Activated CD4-positive, CD25-positive, alpha-beta regulatory T cell treated with anti-CD3 and anti-CD28 coated beads, Interleukin-2, amount 50 U/mL, for 16 hours (primary cell): ENCODE measurements at places on chromosomes 11 and 22.

DNA sequence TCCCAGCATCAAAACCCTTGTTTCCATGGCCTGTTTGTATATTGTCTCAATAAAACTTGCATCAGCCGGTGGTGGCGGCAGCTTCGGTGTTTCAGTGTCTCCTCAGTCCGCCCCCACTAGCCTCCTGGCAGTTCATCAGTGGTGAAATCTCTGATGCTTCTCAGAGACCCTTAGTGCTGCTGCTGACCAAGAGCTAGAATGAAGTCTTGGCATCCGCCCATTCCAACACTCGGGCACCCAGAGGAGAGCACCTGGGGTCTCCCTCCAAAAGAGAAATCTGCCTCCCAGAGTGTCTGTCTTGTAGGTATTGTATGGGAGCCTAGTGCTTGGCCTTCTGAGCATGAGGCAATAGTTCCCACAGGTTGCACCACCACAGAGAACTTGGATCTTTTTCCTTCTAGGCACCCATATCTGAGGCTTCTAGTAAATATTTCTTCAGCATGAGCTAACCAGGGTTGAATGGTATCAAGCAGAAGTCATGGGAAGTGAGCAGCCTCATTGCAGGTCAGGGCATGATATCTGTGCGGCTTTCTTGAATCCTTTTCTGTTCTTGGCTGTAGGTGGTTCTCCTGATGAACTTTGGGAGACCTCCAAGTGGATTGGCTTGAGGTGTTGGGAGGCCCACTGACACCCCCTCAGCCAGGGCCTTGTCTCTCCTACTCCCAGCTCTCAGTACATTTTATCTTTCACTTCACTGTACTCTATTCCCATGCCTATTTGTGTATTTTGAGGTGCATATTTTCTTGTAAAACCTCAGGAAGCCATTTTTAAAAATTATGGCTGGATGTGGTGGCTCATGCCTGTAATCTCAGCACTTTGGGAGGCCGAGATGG is 13.2 kb upstream of the AIFM3 start:
- DNase-seq, result no peak

- no peak for DNase-seq
These were observed 35.4 kb downstream of the C22orf42 start for GRCh38 chr22:32123657-32124056.

DNA sequence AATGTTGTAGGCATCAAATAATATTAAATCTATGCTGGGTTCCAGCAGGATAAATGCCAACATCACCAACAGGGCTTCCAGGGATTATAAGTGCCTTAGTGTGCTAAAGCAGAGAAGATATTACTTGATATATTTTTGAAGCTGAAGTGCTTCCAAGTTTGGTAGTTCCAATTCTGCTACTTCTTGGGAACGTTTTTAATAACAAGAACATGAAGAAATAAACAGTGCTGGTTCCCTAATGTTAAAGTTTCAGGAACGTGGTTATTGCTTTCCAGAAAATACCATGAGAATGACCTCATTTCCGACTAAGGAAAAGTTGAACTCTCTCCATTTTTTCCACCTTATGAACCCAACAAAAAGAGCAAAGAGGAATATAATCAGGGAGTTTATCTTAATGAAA is 4.6 kb upstream of the RNF185 start:
- no peak for DNase-seq

GRCh38 chr22:34877506-34877905 is 188.5 kb upstream of the ISX start:
- DNase-seq, result no peak

DNA sequence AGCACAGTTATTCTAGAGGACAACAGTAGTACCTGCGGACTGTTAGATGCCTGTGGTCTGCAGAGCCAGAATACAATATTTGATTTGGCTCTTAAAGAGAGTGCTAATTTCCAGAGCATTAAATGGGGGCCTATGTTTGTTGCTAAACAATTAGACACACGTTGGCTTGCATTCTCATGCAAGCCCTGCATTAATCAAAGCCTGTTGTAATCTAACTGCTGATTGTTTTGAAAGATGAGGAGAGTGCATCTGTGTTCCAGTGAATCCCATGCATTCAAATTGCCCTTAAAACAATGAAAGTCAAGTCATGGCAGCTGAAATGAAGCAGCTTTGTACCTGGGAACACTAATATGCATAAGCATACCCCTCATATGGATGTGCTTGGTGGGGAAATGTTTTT is 419.4 kb downstream of the DYNC2H1 start:
- DNase-seq, result no peak

DNA sequence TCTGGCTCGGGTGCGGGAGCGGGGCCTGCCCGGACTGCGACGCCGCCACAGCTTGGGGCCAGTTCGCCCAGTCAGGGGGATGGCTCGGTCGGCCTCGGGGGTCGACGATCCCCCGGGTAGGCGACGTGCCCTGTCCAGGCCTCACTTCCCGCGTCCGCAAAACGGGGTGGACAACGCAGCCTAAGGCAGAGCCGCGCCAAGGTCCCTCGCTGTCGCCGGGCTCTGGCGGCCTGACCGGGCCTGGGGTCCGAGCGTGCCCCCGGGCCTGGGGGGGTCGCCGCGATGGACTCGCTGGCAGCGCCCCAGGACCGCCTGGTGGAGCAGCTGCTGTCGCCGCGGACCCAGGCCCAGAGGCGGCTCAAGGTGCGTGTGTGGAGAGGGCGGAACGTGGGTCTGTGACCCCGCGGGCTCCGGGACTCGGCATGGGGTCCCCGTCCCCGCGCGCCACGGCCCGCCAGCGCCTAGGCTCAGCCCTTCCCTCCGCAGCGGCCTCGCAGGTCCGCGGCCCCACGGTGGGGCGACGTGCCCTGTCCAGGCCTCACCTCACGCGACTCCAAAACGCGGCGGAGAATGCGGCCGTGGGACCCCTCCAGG is 4.2 kb downstream of the SEPTIN5 start:
- no peak for DNase-seq

- no peak for DNase-seq
These were observed 223.6 kb downstream of the SWAP70 start for GRCh38 chr11:9887472-9887871.

GRCh38 chr22:19109198-19110063 is 12.8 kb downstream of the DGCR2 start:
- peak; percentile 36 for DNase-seq

DNA sequence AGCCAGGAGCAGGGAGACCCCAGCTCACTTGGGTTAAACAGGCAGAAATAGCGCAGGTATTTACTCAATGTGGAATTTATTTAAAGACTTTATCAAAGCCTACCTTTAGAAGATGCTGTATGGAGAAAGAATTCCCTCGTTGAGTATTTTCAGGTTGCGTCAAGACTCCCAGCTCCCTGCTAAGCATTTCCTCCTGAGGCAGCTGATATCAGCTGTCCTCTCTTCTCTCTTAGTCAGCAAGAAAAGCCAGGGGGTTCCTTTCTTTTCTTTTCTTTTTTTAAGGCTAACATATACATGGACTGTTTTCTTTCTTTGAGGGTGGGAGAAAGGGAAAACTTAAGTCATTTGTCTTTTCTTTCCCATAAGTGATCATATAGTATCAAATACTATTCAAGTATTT is 125.8 kb upstream of the POU2AF2 start:
- no peak for DNase-seq
